ENCODE measurements at places on chromosomes 7 and 10.
A peak's percentile ranks its signal among the peaks of the same experiment; 100 is the strongest.

- DNase-seq = no peak
These were observed 6.2 kb upstream of the PIK3CG start for GRCh38 chr7:106858618-106859532.

DNA sequence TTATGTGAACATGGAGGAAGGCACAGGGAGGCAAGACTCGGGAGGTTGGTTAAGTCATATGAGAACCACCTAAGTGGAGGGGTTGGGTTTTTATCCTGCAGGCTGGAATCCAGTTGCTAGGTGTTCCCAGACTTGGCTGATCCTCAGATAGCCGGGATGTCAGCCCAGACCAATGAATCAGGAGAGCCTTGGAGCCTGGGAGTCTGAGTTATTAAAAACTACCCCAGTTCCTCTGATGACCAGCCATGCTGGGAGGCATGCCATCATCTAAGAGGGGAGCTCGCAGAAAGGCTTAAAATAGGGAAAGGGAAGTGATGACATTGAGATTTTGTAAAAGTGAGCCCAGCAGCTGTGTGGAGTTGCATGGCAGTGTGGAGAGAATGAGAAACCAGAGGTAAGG lies 238.1 kb downstream of the ZNF248 start:
- DNase-seq = no peak

- no peak for DNase-seq
These were observed 143.4 kb upstream of the EGR2 start for GRCh38 chr10:62959553-62959952.

DNA sequence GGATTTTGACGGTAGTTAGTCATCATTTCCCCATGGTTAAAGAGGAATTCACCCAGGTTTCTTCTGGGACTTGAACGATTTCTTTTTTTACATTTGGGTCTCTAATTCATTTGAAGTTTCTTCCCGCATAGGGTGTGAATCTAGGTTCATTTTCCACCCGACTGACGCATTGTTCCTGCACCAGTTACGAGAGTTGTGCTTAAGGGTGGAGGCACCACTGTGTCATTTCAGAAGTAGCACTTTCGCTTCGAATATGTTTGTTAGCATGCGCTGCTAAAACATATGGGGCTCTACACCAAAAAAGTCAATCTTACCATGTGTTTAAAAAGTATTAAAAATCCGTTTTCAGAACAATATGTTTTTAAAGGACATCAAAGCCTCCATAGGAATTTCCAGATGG lies 140.3 kb downstream of the VIPR2 start:
- no peak for DNase-seq

- DNase-seq = no peak
These were observed 49.2 kb downstream of the PWWP2B start for GRCh38 chr10:132446195-132446581.

- DNase-seq = peak; percentile 42
These were observed 2.3 kb downstream of the DNMBP start for GRCh38 chr10:100007231-100008141.

DNA sequence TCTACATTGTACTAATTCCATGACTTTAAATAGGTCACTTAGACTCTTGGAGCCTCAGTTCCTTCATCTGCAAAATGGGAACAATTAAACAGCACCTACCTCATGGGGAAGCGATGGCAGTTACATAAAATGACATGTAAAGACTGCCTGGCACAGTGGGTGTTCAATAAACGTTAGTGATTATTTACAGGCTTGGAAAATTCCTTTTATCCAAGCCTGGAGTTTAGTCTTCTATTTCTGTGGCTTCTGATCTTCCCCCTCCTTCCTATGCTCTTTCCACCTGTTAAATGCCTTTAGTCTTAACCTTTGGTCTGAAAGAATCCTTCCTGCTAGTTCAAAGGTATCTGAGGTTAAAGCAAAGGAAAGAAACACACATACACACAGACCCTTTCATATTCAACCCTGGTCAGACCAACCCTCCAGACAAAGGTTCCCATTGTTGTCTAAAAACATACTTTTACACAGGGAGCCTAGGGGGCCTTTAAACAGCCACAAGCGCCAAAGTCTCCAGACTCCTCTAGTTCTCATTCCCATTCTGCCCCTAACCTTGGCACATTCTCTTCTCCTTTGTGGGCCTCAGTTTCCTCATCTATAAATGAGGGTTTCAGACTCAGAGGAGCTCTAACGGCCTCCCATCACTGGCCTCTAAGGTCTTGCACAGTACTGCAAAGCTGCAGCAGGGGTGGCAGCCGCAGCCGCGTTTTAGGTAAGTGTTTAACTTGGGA lies 21.4 kb downstream of the SORBS1 start:
- no peak for DNase-seq

- no peak for DNase-seq
These were observed 577.1 kb downstream of the CALN1 start for GRCh38 chr7:71835056-71835455.

- peak; percentile 74 for DNase-seq
These were observed 1011.3 kb downstream of the XPNPEP1 start for GRCh38 chr10:108911814-108912541.

GRCh38 chr10:7045891-7046599 lies 364.8 kb downstream of the SFMBT2 start:
- DNase-seq = no peak

Data from choroid plexus epithelial cell (primary cell).